ENCODE measurements at places on chromosomes 7 and 10.

GRCh38 chr10:79038841-79039201 lies 29.9 kb upstream of the ZMIZ1 start:
- peak; percentile 45 for DNase-seq

DNA sequence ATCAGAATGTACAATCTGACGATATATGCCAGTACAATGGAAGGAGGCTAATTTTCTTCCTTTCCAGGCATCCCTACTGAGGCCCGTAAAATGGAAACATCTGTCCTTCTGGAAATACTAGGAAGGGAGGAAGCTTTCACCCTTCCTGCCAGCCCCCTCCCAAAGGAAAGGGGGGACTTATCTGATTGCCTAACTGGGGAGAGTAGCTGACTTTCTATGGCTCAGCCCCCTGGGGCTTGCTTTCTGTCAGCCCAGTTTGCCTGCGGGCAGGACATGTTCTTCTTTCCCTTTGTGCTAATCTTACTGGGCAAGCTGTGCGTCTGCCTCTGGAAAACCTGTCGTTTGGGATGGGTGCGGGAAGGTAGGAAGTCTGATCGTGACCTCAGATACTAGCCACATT lies 508.9 kb downstream of the SUGCT start:
- no peak for DNase-seq

GRCh38 chr7:50436133-50436806 lies 13.9 kb downstream of the FIGNL1 start:
- DNase-seq: peak; percentile 75

DNA sequence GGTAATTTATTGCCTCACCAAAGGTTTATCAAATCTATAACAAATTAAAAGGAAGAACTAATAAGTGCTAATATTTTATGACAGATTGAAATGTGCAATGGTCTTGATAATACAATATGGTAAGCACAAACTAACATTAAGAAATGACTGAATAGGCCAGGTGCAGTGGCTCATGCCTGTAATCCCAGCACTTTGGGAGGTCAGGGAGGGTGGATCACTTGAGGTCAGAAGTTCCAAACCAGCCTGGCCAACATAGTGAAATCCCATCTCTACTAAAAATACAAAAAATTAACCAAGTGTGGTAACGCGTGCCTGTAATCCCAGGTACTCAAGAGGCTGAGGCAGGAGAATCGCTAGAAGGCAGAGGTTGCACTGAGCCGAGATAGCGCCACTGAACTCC lies 3.5 kb downstream of the MTPAP start:
- DNase-seq: no peak

GRCh38 chr10:1284076-1284475 lies 227.9 kb downstream of the WDR37 start:
- no peak for DNase-seq

DNA sequence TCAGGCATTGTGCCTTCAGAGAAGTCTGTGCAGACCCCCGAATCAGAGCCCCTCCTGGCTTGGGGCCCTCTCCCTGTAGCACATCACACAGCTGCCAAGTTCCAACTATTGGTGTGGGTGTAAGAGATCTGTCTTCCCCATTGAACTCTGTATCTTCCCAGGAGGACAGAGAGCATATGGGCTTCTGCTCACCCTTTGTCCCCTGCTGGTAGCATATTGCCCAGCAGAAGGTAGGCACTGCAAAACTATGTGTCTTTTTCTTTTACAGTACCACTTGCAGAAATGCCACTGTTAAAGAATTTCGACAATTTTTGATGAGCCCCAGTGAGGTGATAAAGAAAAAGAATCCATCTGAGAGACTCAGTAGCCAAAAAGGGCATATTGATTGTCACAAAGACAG lies 59.6 kb downstream of the NPY start:
- no peak for DNase-seq

GRCh38 chr10:35517431-35518181 lies 87.5 kb upstream of the GJD4 start:
- peak; percentile 42 for DNase-seq

DNA sequence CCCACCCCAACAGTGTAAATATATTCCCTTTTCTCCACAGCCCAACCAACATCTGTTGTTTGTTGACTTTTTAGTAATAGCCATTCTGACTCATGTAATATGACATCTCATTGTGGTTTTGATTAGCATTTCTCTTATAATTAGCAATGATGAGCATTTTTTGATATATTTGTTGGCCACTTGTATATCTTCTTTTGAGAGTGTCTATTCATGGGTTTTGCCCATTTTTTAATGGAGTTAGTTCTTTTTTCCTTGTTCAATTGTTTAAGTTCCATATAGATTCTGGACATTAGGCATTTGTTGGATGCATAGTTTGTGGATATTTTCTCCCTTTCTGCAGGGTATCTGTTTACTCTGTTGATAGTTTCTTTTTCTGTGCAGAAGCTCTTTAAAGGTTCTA lies 340.1 kb downstream of the NXPH1 start:
- no peak for DNase-seq

DNA sequence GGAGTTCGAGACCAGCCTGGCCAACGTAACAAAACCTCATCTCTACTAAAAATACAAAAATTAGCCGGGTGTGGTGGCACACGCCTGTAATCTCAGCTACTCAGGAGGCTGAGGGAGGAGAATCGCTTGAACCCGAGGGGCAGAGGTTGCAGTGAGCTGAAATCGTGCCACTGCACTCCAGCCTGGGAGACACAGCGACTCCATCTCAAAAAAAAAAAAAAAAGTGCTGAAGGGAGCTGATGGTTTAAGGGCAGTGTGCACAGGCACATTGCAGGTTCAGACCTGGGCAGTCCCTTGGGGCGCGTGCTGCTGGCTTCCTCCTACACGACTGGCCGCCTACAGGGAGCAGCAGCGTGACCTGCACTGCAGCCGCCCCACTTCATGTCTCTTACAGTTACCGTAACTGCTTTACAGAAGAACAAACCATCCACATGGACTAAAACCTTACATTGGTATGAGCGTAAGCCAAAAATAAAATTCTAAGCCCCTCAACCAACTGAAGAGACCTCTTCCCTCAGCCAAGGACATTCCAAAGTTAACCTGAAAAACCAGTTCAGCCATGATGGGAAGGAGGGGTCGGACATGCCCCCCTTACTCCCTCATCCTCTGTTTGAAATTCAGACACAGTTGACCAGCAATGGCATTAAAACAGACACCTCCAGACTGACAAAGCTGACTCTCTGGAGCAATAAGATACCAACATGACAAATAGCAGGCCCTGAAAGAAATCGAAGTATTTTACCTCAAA lies 262.2 kb downstream of the ZMYND11 start:
- no peak for DNase-seq

DNA sequence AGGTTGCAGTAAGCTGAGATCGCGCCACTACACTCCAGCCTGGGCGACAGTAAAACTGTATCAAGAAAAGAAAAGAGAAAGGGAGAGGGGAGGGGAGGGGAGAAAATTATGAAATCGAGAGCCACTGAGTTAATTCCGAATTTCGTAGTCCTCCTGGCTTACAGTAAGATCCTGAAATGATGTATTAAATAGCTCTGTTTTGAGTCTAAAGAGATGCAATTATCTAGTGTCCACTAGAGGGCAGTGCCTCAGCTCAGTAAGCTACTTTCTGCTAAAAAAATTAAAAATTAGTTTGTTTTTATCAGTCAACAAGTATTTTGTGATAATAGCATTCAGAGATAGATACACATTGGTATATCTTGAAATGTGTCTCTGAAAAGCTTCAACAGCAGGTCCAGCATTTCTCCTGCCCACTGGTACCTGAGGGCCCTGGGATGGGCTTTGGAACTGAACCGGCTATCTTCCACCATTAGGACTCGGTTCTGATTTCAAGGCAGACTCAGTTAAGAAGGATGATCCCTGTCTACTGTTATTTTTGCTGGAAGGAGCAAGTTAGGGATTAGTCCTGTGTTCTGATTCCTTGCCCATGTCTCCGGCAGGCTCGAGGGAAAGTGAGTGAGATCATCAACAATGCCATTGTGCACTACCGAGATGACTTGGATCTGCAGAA lies 19.5 kb downstream of the TSPAN33 start:
- DNase-seq: peak; percentile 70

- peak; percentile 78 for DNase-seq
These were observed 26.6 kb downstream of the ESYT2 start for GRCh38 chr7:158802535-158803366.

- DNase-seq: peak; percentile 90
These were observed 28.7 kb upstream of the TNS3 start for GRCh38 chr7:47610506-47611044.

GRCh38 chr10:11705722-11706121 lies 36.5 kb upstream of the ECHDC3 start:
- DNase-seq: peak; percentile 30

GRCh38 chr7:113414401-113415035 lies 296.2 kb upstream of the SMIM30 start:
- DNase-seq: no peak

GRCh38 chr7:77181734-77182133 lies 17.9 kb downstream of the FGL2 start:
- no peak for DNase-seq

DNA sequence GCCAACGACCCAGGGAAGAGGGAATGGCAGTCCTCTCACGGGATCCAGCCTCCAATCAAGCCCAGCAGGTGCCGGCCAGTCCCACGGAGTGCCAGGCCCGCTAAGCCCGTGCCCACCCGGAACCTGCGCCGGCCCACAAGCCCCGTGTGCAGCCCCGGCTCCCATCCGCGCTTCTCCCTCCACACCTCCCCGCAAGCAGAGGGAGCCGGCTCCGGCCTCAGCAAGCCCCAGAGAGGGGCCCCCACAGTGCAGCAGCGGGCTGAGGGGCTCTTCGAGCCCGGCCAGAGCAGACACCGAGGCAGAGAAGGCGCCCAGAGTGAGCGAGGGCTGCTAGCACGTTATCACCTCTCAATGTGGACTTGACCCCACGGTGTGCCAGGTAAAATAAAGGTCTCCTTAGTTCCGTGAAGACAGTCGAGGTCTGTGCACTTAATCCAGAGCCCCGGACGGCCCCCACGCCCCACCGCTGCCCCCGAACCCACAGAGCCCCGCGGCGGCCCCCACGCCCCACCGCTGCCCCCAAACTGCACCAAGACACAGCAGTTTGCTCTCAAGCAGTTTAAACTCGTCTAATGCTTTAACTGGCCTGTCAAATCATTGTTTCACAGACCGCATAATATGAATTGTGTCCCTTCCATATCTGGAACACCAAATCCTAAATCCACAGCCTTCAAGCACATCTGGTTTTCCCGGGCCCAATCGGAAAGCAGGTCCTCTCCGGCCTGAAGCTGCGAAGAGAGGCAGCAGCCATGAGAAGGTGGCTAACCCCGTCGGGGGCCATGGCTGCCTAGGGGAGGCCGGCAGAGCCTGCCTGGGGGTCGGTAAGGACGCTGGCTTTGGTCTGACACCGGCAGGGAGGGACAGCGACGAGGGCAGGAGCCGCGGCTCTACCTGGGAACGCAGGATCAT lies 307.8 kb downstream of the PTPRN2 start:
- no peak for DNase-seq

GRCh38 chr10:101061624-101062231 lies at the start of gene KAZALD1:
Gene KAZALD1, plus strand, starts transcription at chr10:101061989. Its CDS starts 604 bp downstream, at chr10:101062593.
- DNase-seq: peak; percentile 69

- peak; percentile 18 for DNase-seq
These were observed 72.8 kb upstream of the MPP7 start for GRCh38 chr10:28375399-28376354.

GRCh38 chr7:79165225-79165624 lies 288.2 kb downstream of the MAGI2 start:
- no peak for DNase-seq

- no peak for DNase-seq
These were observed 505.6 kb downstream of the HTR7 start for GRCh38 chr10:90352288-90352687.

GRCh38 chr7:12674861-12675260 lies 12.6 kb upstream of the ARL4A start:
- DNase-seq: peak; percentile 38

- peak; percentile 81 for DNase-seq
These were observed 17.2 kb upstream of the GLI3 start for GRCh38 chr7:42254217-42254616.

GRCh38 chr7:139687980-139688632 lies 89.7 kb downstream of the HIPK2 start:
- DNase-seq: no peak

GRCh38 chr7:116626886-116627285 lies 45.1 kb upstream of the MET start:
- DNase-seq: no peak
